ENCODE measurements at places on chromosomes 5 and 9. TPM values are rescaled to one million over a fixed set of nuclear protein-coding genes. Genes with fewer than 3 reads are reported as not detected.

DNA sequence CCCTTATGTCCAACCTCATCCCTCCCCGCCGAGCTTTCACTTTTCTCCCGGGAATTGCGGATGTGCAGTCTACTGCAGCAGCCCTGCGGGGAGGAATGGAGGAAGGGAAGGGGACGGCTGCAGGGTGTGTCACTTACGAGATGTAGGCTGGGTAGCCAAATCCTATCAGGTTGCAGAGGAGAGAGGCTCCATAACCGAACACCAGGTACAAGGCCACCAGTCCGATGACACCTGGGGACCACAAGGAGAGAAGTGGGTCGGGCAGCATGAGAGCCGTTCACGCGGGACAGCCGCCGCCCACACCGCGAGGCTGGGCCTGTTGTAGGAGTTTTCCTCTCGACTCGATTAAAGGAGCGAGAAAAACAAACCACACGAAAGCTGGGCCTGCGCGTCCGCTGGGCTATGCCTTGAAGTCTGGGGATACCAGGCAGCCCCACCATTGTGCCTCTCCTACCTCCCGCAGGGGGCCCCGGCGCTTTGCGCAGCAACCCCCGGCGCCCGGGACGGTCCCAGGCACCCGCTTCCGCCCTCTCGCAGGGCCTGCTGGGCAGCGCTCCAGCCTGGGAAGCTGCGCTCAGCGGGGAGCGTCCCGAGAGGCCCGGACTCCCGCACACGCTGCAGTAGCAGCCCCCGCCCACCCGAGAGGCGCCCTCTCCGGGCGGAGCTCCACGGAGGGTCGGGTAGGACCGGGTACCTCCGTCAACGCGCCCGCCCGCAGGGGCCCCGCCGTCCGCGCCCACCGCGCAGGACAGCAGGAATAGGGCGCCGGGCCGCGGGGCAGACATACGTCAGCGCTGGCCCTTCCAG is 798 bp downstream of the REEP5 start:
- H3K36me3 ChIP-seq, result no peaks in the 10 kb centered on the region
- H3K27ac ChIP-seq, result peak overlapping the region; percentile 97
- no peaks in the 10 kb centered on the region for H3K27me3 ChIP-seq
- H3K4me3 ChIP-seq, result peak overlapping the region; percentile 92
- peaks cover 23% of the 10 kb centered on the region for H3K4me1 ChIP-seq

The RELL2 gene
- total RNA-seq, result 3.0 TPM

DNA sequence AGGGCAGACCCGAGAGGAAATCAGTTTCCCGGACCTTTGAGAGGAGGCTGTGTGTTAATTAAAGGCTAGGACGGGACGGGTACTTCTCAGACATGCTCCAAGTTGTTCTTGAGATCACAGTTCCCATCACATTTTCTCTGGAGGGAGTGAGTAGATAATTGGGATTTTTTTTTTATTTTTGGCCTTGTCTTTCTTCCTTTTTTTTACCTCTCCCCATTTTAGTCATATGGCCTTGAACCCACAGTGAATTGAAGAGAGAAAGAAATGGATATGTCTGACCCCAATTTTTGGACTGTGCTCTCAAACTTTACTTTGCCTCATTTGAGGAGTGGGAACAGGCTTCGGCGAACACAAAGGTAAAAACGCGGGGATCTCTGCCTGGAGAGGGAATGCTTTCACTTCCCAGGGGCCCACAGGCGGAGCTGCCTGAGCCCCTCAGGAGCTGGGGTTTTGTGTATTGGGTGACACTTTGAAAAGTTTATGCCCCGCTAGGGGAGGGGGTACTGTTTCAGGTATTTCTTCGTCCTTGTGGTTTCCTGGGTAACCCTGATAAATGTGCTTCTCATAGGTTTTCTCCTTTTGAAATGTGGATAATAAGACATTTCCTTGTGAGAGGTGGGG is 191.8 kb downstream of the CD180 start:
- H3K27me3 ChIP-seq, result no peaks in the 10 kb centered on the region
- peak overlapping the region; percentile 68 for H3K27ac ChIP-seq
- peak; percentile 41 for DNase-seq
- H3K4me3 ChIP-seq, result peak overlapping the region; percentile 83

DNA sequence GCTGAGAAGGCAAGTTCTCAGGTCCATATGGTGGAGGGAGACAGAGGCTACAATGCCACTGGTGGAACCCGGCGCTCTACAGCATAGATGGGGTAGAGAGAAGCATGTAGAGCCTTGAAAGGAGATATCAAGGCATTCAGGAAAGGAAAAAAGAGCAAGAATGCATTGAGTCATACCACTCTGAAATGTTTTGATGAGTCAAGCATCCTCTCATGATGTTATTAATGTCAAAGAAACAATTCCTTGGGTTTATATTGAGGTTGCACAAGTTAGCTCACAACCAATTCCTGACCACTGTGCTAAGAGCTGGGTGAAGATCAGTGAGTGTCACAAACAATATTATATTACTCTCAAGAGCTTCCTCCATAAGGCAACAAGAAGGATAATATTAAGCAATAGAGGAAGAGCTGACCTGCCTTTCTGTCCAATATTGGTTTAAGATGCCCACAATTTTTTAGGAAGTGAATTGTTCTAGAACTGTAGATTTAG is 178.0 kb downstream of the RFK start:
- no peak for DNase-seq
- H3K27ac ChIP-seq, result no peak overlapping the region
- no peaks in the 10 kb centered on the region for H3K27me3 ChIP-seq

DNA sequence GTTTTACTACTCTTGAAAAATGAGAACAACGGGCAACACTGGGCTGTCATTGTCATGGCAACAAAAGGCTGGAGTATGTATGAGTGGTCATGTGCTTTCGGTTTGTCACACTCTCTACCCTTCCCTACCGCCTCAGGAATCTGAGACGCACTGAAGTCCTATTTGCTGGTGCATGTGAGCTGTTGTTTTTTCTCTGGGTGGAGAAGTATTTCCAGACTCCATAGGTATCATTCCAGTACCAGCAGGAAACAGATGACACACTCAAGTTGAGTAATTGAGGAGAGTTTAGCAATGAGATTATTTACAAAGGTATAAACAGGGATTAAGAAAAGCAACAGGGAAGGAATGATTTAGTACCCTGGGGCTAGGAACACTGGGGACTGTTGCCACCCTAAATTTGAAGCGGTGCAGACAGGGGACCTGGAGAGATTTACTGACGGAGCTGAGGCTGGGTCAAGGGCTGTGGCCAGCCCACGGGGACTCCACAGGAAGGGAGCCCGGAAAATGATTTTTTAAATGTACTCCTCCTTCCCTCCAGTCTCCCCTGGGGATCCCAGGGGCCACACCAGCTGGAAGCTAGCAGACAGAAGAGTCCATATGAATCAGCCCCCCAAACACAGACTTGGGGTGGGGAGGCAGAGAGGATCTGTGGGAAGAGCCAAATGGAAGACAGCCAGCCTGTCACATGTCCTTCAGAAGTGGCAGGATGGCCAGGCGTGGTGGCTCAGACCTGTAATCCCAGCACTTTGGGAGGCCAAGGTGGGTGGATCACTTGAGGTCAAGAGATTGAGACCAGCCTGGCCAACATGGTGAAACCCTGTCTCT is 13.2 kb upstream of the ZBTB43 start:
- no peak overlapping the region for H3K27ac ChIP-seq
- no peaks in the 10 kb centered on the region for H3K4me1 ChIP-seq
- no peak for DNase-seq
- no peak overlapping the region for H3K4me3 ChIP-seq
- H3K27me3 ChIP-seq, result no peaks in the 10 kb centered on the region

The CDK9 gene
- 93.5 TPM for total RNA-seq

GRCh38 chr9:110802416-110803035 is 133.9 kb downstream of the MUSK start:
- H3K27ac ChIP-seq, result no peak overlapping the region
- H3K36me3 ChIP-seq, result no peaks in the 10 kb centered on the region
- no peak for DNase-seq
- no peak overlapping the region for H3K4me3 ChIP-seq
- no peaks in the 10 kb centered on the region for H3K4me1 ChIP-seq

The TPPP gene
- 6.9 TPM for total RNA-seq

GRCh38 chr5:12624776-12625560 is 720.7 kb upstream of the CTNND2 start:
- no peak overlapping the region for H3K27ac ChIP-seq
- no peaks in the 10 kb centered on the region for H3K36me3 ChIP-seq
- no peak overlapping the region for H3K4me3 ChIP-seq
- no peaks in the 10 kb centered on the region for H3K4me1 ChIP-seq
- no peak for DNase-seq

The CPEB4 gene
- 73.0 TPM for total RNA-seq

- no peak for DNase-seq
- H3K4me3 ChIP-seq, result no peak overlapping the region
Measured at GRCh38 chr9:96071076-96071814, 195.8 kb downstream of the ERCC6L2 start.

DNA sequence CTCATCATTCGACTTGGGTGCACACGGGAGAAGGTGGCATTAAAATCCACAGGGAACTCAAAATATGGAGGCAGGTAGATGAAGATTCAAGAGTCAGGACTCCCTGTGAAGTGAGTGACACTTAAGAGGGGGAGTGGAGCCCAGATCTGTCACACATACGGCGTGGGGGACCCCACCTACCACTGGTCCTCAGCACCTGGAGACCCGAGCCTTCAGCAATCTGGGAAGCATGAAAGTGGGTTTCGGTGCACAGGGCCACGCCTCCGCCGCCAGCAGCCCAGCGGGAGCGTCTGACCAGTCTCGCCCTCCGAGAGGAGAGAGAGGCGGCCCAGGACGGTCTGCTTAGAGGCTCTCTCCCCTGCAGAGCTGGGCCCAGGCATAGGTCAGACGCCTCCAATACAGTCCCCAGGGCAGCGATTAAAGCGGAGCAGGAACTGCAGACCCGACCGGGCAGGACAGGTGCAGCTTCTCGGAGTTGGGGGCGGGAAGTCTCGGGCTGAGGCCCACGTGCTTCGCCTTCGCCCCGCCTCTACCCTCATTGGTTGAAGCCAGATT is 639 bp upstream of the SLC2A8 start:
- peaks cover 2% of the 10 kb centered on the region for H3K36me3 ChIP-seq
- peak overlapping the region; percentile 76 for H3K4me3 ChIP-seq
- no peak for DNase-seq
- H3K27me3 ChIP-seq, result no peaks in the 10 kb centered on the region

GRCh38 chr5:117657541-117657940 is 1082.9 kb upstream of the SEMA6A start:
- no peak overlapping the region for H3K27ac ChIP-seq
- H3K4me3 ChIP-seq, result no peak overlapping the region
- DNase-seq, result no peak
- H3K36me3 ChIP-seq, result no peaks in the 10 kb centered on the region
- H3K4me1 ChIP-seq, result no peaks in the 10 kb centered on the region

GRCh38 chr9:14482856-14483255 is 168.9 kb upstream of the NFIB start:
- no peak overlapping the region for H3K27ac ChIP-seq
- no peaks in the 10 kb centered on the region for H3K36me3 ChIP-seq
- H3K4me1 ChIP-seq, result no peaks in the 10 kb centered on the region
- no peak overlapping the region for H3K4me3 ChIP-seq
- DNase-seq, result no peak

The ECSCR gene
- 34.9 TPM for total RNA-seq

- H3K27me3 ChIP-seq, result no peaks in the 10 kb centered on the region
- H3K4me3 ChIP-seq, result no peak overlapping the region
- no peaks in the 10 kb centered on the region for H3K4me1 ChIP-seq
- DNase-seq, result peak; percentile 30
- no peaks in the 10 kb centered on the region for H3K36me3 ChIP-seq
Measured at GRCh38 chr5:33241802-33242201, 199.0 kb upstream of the TARS1 start.

The CD180 gene
- total RNA-seq, result 3.3 TPM

GRCh38 chr5:68562308-68562707 is 346.8 kb downstream of the PIK3R1 start:
- no peaks in the 10 kb centered on the region for H3K36me3 ChIP-seq
- H3K27me3 ChIP-seq, result no peaks in the 10 kb centered on the region
- no peaks in the 10 kb centered on the region for H3K4me1 ChIP-seq
- no peak for DNase-seq
- no peak overlapping the region for H3K27ac ChIP-seq

DNA sequence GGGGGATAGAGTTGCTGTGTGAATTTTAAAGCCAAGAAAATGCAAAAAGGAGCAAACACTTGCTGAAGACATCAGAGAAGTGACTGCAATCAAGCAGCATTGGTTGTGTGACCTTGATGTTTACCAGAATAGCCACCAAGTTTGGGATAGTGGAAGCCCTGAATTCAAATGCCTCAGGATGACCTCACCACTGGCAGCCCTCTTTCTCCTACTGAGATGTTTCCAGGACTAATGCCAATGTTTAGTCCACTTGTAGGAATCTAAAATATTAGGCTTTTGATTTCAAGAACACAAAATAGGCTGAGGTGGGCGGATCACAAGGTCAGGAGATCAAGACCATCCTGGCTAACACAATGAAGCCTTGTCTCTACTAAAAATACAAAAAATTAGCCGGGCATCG is 112.2 kb upstream of the NUDT12 start:
- H3K27ac ChIP-seq, result no peak overlapping the region
- no peaks in the 10 kb centered on the region for H3K27me3 ChIP-seq
- no peaks in the 10 kb centered on the region for H3K36me3 ChIP-seq
- no peak overlapping the region for H3K4me3 ChIP-seq
- DNase-seq, result no peak

DNA sequence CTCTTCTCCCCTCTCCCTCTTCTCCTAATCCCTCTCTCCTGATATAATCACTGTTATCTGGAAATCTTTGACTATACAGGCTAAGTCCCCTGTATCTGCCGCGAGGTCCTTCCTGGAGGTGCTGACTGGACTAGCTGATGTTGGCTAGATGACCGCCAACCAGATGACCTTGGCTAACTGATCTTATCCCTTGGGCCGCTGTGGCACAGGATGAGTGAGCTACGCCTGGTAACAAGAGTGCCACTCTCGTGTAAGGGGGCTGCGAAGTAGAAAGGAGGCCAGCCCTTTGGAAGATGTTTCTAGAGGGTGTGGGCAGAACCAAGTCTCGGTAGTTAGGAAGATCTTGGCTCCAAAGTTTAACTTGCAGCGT is 345 bp upstream of the PRRC1 start:
- H3K27me3 ChIP-seq, result no peaks in the 10 kb centered on the region
- peak overlapping the region; percentile 81 for H3K4me3 ChIP-seq

DNA sequence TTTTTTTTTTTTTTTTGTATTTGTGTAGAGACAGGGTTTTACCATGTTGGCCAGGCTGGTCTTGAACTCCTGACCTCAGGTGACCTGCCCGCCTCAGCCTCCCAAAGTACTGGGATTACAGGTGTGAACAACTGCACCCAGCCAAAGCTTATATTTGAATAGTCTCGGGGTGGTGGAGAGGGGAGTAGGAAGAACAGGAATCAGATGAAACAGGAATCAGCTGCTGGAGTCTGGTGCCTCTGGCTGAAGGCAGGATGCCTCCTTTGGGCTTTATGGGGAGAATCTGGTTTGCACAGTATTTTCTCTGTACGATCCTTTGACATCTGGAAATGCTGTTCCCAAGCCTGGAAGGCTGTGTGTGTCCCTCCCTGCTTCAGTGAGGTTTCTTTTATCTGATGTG is 10.9 kb downstream of the C5orf52 start:
- H3K27me3 ChIP-seq, result no peaks in the 10 kb centered on the region
- H3K36me3 ChIP-seq, result no peaks in the 10 kb centered on the region

Measured in kidney (tissue), 22 donors.